Hematopoietic multipotent progenitor cell treated with erythropoietin and hydrocortisone succinate and interleukin-3 and kit ligand, for 17 days (in vitro differentiated cells): ENCODE measurements at places on chromosomes 6 and 20.

DNA sequence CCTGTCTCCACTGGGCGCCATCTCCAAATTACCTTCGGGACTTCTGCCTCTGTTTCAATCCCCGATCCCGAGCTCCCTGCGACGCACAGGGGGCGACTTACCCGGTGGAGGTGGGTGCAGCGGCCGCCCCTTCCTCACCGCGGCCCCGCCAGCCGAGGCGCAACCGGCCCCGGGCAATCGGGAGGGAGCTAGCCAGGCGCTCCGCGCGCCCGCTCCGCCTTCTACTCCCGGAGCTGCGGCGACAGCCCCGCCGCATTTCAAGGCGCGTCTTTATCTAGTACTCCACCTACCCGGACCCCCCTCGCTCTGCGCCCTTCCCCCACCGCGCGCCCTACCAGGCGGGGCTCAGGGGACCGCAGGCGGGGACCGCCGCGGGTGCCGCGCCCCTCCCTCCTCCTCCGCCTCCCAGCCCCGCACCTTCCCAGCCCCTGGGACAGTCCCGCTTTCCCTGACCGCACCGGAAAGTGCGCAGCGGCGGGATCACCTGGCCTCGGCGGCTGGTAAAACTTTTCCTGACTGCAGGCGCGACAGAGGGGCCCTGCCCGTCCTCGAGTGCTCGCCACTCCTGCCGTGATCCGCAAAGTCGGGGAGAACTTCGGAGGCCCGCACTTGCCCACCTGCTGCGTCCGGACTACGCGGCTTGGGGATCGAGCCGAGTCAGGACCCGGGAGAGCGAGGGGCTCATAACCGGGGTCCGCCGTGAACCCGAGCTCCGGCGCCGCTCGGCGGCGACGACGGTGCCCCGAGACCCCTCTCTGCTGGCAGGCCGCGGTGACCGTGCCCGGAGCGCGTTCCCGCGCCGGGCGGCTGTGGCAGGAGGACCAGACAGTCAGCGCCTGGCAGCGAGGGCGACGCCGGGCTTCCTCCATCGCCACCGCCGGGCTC, 8.0 kb upstream of the NKX2-2 start:
- no peak for DNase-seq

GRCh38 chr6:54892831-54893230, 46.3 kb downstream of the FAM83B start:
- DNase-seq: no peak

DNA sequence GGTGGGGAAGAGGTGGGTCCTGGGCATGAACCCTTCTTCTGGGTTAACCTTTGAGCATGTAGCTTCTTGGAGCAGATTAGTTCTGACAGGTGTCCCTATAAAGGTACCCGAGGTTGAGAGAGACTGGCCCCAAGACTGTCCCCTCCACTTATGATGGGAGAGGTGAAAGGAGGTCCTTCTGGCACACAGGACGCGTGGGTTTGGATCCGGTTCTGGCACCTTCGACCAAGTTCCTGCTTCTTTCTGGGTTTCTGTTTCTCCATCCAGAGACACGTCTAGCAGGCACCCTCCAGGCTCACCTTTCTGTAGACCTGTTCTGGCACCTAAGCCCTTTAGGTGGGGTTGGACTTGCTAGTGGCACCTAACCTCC, 4.1 kb downstream of the PAX1 start:
- DNase-seq: no peak

DNA sequence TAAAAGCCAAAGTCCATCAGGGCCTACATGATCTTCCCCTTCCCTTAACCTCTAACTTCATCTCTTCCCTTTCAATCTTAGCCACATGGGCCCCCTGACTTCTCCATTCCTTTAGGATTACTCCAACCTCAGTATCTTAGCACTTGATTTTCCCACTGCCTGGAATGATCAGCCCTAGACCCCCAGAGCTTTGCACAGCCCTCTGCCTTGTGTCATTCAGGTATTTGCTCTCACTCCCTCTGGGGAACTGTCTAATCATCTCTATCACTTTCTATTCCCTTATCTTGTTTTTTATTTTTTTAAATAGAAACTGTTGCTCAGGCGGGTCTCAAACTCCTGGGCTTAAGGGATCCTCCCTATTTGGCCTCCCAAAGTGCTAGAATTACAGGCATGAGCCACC, 13.3 kb upstream of the ZNFX1 start:
- DNase-seq: no peak

GRCh38 chr20:50636601-50637540, 54.5 kb downstream of the RIPOR3 start:
- no peak for DNase-seq

- DNase-seq: no peak
Measured at GRCh38 chr6:144217797-144218196, 67.3 kb upstream of the UTRN start.

DNA sequence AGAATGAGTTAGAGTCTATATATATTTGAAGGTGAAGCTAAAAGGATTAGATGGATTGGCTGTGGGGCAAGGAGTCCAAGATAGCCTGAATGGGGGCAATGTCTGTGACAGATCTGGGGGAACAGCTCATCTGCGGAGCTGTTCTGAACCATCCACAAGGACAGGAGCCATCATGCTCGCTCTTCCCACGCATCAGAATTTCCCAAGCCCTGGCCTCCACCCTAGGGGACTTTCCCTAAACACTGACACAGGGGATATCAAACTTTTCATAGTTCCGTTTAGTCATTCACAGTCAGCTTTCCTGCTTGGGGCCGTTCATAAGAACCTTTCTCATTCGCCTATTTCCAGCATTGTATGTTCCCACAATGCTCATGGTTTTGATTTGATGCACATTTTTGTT, 37.6 kb upstream of the CCN6 start:
- no peak for DNase-seq

- DNase-seq: no peak
Measured at GRCh38 chr20:20668639-20669038, 43.8 kb downstream of the RALGAPA2 start.

- DNase-seq: no peak
Measured at GRCh38 chr6:119020597-119021561, 57.6 kb downstream of the FAM184A start.
